ENCODE measurements at places on chromosomes 1 and 21.

- no peak for DNase-seq
Observed at GRCh38 chr1:66532214-66532613, 1.7 kb upstream of the SGIP1 start.

DNA sequence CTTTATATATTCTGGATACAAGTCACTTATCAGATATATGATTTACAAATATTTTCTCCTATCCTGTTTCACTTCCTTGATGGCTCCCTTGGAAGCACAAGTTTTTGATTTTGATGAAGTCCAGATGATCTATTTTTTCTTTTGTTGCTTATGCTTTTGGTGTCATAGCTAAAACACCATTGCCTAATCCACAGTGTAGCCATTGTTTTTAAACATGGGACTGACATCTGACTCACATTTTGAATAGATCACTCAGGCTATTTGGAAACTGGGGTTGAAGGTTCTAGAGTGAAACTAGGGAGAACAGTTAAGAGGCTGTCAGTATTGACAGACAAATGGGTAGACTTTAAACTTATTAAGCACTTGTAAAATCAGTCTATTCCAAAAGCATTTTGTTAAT is 16.6 kb downstream of the AK4 start:
- no peak for DNase-seq

DNA sequence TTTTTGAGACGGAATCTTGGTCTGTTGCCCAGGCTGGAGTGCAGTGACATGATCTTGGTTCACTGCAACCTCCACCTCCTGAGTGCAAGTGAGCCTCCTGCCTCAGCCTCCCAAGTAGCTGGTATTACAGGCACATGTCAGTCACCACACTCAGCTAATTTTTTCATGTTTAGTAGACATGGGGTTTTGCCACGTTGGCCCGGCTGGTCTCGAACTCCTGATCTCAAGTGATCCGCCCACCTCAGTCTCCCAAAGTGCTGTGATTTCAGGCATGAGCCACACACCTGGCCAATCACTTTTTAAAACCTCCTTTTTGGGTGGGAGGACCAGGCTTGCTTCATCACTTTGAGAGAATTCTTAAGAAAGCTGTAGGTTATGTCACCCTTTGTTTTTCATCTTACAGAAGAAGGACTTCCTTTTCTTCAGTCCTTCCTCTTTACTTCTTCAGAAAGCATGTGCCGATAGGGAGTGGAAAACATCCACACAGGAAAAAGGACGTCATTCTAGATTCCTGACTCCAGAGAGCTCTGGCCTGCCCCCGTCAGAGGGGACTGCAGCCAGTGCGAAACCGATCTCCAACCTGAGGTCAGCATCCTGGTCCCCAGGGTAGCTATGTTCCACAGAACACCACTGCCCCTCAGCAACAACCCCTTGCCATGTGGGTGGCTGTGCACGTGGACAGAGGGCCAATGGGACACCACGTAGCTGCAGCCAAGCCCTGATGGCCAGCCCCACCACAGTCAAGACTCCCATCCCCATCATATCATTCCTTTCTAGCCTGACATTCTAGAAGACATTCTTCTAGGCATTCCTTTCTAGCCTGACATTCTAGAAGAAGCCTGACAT is 21.9 kb downstream of the NCF2 start:
- no peak for DNase-seq

GRCh38 chr1:16421201-16421600 is 16.0 kb downstream of the SPATA21 start:
- no peak for DNase-seq

DNA sequence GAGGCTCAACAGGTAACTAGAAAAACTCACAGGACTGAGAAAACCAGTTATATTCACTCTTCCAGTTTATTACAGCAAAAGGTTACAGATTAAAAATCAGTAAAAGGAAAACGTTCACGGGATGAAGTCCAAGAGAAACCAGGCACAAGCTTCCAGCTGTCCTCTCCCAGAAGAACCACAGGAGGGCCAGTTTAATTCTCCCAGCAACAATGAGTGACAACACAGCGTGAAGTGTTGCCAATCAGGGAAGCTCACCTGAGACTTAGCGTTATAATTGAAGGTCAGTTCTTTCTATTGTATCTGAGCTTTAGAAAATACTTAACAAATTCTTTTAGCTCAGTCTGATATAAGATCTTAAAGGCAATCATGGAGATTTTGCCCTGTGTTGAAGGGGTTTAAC is 65.2 kb upstream of the TNR start:
- no peak for DNase-seq

DNA sequence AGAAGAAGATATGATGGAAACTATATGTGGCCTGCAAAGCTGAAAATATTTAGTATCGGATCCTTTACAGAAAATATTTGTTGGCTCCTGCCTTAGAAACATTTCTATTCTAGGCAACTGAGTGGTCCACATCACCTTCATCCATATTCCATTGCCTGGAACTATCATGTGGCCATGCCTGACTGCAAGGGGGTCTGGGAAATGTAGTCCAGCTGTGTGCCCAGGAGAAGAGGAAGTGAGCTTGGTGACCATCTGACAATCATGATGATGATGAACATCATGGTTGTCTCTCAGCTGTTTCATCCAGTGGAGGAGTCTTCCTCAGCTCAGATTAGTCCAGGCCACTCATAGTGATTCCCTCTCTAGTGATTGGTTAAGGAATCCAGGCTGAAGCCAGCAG is 61.8 kb upstream of the IFNLR1 start:
- no peak for DNase-seq

- DNase-seq: no peak
Observed at GRCh38 chr1:244315996-244316395, 135.7 kb downstream of the ADSS2 start.

- no peak for DNase-seq
Observed at GRCh38 chr1:224768971-224769370, 152.9 kb downstream of the CNIH3 start.

DNA sequence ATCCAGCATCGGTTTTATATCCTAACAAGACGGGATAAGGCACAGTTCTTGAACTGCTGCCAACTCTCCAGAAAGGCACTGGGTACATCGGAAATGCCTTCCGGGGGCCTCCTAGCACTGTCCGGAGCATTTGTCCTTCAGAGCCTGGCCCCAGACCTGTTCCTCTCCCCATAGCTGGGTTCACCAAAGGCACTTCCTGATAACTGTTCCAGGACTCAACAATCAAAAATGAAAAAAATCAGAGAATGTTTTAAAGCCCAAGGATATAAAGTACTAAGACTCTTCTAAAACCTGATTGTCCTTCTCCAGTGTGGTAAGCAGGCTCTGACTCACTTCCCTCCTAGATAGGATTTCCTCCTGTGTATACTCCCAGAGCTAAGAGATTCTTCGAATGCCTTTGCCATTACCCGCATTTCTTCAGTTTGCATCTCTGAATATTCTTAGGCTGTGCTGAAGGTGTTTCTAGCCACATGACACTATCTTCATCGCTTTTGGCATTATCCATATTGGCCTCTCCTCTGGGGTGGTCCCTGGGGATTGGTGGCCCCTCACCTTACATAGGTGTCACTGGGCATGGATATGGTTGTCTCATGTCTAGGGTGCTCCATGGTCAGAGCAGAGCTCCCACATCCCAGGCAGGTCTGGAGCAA is 112.9 kb downstream of the ZBTB18 start:
- no peak for DNase-seq

- no peak for DNase-seq
Observed at GRCh38 chr1:47915677-47916353, 81.4 kb downstream of the TRABD2B start.

- no peak for DNase-seq
Observed at GRCh38 chr1:192067360-192067759, 90.9 kb upstream of the RGS18 start.

GRCh38 chr1:156160000-156160742 is 6.8 kb downstream of the SEMA4A start:
- no peak for DNase-seq

- no peak for DNase-seq
Observed at GRCh38 chr1:9249534-9250410, 15.2 kb downstream of the H6PD start.

DNA sequence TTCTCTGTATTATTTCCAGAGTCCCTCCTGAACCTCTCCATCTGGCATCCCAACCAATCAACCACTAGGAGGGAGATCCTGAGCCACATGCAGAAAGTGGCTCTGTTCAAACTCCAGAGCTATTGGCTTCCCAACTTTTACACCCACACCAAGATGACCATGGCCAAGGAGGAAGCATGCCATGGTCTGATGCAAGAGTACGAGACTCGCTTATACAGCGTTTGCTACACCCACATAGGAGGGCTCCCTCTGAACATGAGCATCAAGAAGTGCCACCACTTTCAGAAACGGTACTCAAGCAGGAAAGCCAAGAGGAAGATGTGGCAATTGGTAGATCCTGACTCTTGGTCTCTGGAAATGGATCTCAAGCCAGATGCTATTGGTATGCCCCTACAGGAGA is 23.6 kb downstream of the RGSL1 start:
- DNase-seq: no peak

DNA sequence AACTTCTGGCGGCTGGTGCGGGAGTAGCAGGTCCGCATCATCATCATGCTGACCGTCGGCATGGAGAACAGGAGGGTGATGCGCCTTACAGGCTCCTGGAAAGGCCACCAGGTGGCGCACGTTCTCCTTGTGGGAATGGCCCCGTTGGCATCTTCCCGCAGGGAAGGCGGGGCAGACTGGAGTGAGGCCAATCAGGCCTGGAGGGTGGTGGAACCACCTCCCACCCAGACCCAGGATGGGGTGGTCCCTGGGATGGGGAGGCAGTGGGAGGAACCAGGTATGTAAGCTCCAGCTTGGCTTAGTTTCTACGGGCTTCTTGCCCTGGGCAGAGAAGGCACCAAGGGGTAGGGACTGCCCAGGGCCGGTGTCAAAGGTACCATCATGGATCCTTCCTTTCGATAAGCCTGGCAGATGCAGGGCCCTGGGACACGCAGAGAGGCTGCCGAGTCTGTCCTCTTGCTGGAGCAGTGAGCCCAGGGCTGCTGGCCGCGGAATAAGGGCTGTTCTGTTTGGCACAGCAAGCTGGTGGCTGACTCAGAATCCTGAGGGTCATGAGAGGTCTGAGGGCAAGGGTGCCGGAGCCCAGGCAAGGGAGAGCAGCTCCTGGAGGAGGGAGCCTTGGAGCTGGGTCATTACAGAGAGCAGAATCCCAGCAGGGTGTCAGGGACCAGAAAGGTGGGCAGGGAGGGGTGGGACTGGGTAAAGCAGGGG is 8.7 kb upstream of the LGR6 start:
- DNase-seq: peak; percentile 23

DNA sequence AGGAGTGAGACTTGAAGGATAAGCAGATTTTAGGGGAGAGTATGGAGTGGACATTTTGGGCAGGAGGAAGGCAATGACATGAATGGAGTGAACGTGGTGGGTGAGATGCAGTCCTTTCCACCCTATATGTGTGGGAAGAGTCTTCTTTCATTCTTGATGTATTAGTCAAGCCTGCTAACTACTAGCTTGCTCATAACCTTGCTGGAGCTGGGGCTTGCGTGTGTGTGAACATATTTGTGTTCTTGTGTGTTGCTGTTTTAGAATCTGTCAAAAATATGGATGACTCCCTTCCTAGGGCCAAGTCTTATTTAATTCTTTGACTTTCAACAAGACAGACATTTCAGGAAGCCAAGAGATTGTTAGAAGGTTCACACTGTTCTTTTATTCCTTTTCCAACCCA is 132.7 kb downstream of the UCK2 start:
- no peak for DNase-seq

DNA sequence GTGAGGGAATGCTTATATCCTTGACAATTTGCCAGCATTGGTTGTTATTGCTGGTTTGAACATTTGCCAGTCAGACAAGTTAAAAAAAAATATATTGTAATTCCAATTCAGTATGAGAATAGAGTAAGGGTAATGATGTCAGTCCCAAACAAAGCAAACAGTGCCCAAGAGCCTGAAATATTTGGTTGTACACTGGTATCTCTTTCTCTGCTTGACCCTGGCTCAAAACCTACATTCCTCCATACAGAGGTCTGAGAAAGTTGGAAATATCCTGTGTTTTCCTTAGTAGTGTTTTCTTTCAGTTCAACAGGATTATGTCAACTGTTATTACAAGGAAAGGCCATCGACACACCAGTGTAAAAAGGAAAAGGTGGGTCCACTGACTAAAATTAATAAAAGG is 145.6 kb downstream of the MRPL39 start:
- DNase-seq: no peak

- DNase-seq: no peak
Observed at GRCh38 chr1:162487241-162487640, 10.4 kb upstream of the UHMK1 start.

DNA sequence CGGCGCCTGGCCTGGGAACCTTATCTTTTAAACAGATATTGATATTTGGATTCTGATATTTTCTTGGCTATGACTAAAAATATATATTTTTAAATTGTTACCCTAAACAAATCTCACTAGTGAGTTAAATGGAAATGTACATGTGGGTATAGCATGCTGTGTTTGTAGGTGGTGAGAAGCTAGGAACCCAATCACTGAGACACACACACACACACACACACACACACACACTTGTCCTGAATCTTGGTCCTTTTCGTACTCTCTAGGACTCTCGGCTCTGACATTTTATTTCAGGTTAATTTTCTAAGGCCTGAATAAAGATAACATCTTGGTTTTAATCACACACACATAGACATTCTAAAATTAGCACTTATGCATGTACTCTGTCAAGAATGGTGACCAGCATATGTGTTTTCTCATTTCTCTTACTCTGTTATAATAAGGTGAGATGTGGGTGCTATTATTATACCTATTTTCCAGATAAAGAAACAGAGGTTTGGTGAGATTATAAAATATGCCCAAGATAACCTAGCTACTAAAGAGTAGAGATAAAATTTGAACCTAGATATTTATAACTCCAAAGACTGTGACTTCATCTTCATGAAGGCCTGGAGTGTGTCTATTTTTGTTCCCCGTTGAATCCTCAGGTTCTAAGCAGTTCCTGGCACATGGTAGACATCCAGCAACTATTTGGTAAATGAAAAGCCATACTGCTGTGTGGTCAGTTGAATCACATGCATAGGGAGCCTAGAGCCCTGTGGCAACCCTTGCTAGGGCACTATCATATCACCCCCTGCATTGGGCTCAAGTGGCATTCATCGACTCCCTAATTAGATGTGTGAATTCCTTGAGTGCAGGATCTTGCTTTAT is 85.0 kb upstream of the RAB3GAP2 start:
- no peak for DNase-seq

DNA sequence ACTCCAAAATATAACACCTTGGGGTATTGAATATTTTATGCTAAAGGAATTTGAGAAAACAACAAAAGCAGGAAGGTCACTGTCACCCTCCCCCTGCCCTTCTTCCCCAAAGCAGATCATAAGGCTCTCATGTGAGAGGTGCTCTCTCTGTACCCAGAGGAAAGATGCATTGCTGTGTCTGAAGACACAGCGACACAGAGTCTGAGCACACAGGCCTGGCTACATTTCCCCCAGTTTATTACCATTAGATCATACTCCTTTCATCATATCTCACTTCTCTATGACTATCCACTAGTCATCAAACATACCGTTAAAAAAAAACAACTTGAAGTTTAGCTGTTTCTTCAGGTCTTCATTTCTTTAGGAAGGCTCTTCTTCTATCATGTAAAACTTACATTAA is 127.1 kb downstream of the PPIAL4G start:
- no peak for DNase-seq

Data from stimulated activated CD4-positive, alpha-beta T cell treated with anti-CD3 and anti-CD28 coated beads, Interleukin-1b, Interleukin-23, amount 100 ng/mL, for 1 hour (primary cell).